Activated CD8-positive, alpha-beta memory T cell treated with anti-CD3 and anti-CD28 coated beads for 4 hours (primary cell): ENCODE measurements at places on chromosomes 16 and 17.

GRCh38 chr16:11377154-11377553, 31.9 kb downstream of the RMI2 start:
- no peak for DNase-seq

GRCh38 chr17:44558334-44558709, 1.0 kb downstream of the FZD2 start:
- no peak for DNase-seq

DNA sequence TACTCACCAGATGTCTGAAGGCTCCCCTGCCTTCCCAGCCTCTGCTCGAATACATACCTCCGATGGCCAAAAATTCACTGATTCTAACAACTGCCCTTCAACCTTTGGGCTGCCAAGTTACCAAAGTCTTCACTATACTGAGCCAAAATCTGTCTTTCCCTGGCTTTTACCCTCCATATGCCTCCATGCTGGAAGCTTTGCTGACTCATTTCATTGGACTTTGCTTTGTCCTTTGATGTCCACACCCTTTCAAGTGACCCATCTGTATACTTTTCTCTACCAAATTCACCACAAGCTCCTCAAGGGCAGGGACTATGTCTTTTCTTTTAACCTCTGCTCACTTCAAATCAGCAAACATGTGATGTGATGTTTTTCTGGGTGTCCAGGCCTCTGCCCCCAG, 21.0 kb upstream of the MTMR4 start:
- DNase-seq, result no peak

DNA sequence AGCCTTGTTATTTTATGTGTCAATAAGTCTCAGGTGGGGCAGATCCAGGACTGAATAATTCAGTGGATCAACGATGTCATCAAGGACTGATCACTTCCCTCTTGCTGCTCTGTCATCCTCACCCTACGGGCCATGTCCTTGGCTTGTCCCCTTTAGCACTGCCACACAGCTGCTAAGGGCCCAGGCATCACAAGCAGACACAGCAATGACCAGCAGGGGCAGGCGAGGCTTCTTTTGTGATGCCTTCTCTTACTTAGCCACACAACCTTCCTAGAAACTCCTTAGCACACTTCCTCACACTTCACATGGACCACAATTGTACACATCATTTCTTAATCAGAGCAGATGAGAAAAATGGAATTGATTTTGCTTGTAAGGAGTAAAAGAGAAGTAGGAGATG, 356.3 kb upstream of the SOX9 start:
- no peak for DNase-seq

GRCh38 chr17:39776252-39776651, 38.5 kb downstream of the GRB7 start:
- no peak for DNase-seq
